ENCODE measurements at places on chromosomes 11 and 22.

DNA sequence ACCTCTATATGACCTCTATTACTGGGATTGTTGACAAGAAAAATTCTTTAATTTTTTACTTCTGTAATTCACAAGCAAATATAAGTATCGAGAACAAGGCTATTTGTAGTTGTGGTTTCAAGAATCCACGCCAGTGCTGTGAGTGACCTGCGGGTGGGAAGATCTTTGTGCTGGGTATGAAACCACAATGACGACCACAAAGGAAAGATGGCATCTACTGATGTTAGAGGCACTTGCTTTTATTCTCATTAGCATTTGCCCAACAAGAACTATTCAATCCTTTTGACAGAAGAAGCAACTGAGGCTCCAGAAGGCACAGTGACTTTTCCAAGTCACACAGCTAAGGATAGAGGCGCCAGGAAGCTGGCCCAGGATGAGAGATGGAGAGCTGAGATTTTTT is 1054.9 kb downstream of the TBC1D22A start:
- DNase-seq, result no peak

DNA sequence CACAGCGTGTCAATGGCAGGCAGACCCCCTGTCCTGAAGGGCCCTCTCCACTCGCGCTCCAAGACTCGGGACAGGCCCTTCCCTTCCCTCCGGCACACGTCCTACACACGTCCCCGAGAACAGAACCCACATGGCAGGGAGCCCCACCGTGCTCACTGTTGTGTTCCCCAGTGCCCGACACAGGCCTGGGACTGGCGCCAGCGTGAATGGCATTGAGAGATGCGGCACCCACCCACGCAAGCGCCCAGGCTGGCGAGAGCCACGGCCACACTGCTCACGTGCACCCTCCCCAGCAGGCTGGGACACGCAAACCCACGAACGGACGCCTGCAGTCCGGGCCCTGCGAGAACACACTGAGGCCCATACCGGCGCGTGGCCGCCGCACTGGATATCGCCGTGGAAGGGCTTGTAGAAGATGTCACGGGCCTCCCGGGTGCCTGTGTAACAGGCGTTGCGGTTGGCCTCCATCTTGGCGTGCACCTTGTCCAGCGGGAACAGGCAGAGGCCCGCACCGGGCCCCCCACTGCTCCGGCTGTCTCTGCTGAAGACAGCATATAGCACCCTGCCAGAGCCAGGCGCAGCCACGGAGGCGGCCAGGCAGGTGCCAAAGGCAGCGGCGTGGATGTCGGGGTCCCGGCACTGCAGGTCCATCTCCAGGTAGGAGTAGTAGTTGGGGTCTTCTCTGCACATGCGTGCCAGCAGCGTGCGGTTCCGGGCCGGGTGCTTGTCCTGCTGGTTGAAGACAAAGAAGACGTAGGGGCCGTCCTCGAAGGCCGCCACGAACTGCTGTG is 18.1 kb downstream of the PLXNB2 start:
- DNase-seq, result no peak

GRCh38 chr11:96978751-96979150 is 588.9 kb downstream of the JRKL start:
- no peak for DNase-seq

DNA sequence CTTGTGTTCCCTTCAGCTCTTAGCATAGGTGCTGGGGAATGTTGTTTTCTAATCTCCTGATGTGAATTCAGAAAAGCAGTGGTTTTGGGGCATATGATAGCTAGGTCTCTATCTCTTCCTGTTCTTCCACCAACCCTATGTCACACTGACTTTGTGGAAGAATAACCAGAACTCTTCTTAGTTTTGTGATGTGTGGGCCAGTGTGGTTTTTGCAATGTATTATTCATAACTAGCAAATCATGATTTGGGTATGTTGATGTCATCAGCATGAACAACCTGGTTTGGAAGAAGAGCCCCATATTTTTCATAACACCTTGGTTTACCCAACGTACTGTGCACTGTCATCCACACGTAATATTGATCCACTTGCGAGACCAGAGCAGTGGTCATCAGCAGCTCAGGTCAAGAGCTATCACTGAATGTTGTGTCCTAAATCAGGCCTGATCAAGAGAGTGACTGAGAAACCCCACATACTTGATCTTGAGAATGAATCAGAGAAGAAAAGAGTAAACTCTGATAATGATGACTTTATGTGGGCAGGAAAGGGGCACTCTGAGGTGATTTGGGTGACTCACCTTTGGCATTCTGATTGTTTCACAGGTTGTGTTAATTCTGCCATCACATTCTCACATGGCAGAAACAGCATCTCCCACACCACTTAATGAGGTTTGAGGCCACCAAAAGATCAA is 19.4 kb upstream of the MS4A6E start:
- no peak for DNase-seq

- DNase-seq, result no peak
Observed at GRCh38 chr11:12211331-12212065, 101.1 kb downstream of the MICAL2 start.

DNA sequence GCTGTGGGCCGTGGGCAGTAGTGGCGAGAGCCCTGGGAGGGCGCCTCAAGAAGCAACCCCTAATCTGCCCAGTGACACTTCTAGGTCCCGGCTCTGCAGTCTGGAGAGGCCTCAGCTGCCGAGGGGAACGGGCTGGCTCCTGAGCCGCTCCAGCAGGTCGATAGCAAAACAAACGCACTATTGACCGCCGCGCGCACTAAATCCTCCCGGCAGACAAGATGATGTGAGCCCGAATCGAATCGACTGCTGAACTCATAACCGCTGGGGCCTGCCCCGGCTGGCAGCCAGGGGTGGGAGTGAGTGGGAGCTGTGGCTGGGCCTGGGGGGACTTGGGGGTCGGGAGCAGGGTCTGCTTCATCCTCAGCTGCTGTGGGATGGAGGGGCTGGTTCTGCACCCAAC is 36.1 kb downstream of the FLRT1 start:
- DNase-seq, result no peak

DNA sequence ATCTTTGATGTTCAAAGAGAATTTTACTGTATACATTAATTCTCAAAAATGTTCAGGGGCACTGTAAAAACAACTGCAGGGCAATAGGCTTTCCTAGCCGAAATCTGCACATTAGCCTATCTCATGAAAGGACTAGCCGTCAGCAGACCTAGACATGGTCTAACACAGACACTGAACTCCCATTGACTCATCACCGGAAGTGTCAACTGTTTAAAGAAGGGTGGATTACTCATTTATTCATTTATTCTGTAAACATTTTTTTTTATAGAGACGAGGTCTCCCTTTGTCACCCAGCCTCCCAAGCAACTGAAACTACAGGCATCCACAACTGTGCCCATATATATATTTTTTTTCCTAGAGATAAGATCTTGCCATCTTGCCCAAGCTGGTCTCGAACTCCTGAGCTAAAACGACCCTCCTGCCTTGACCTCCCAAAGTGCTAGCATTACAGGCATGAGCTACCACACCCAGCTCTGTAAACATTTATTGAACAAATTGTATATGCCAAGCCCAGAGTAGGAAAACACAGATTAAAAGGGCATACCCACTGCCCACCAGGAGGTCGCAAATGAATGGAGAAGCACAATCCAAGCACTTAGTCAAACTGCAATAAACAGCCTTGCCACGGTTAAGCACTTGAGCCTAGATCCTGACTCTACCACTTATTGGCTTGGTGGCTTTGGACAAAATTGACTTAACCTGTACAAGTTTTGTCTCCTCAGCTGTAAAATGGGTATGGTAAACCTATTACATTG is 26.6 kb downstream of the RAB30 start:
- DNase-seq, result no peak

DNA sequence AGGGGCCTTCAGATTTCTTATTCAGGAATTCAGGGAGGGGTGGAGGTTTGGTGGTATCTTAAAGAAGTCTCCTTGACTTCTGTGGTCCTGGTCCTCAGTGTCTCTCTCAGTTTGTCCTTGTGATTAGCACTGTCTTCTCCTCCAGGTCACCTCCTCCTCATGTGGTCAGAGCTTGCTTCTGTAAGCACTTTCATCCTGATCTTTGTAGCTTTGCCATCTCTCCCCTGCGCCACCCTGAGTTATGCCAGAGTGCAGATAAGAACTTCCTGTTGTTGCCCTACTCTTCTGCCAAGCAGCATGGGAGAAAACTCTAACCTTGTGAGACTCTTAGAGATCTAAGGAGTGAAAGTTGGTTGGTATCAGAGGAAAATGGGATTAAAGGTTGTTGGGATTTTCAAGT is 30.9 kb downstream of the MICAL2 start:
- DNase-seq, result peak; percentile 69

DNA sequence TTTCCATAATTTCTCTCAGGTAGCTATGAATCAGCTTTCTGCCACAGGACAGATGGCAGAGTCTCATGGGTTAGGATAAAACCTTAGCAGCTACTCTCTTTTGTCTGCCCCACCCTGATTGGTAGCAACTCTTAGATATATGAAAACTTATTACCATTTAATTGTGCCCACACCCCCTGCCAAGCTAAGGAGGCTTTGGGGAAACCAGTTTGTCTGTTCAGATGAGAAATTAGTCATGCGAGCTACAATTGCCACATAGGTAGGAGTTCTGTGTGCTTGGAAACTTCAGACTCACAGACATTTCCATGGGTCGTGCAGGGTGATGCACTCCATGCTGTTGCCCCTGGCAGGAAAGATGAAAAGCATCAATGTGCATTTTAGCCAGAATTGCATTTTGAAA is 39.9 kb downstream of the CD44 start:
- DNase-seq, result no peak

GRCh38 chr11:119755356-119756071 is 26.5 kb upstream of the NECTIN1 start:
- DNase-seq, result no peak

- DNase-seq, result no peak
Observed at GRCh38 chr11:130435671-130436070, 7.3 kb upstream of the ADAMTS8 start.

DNA sequence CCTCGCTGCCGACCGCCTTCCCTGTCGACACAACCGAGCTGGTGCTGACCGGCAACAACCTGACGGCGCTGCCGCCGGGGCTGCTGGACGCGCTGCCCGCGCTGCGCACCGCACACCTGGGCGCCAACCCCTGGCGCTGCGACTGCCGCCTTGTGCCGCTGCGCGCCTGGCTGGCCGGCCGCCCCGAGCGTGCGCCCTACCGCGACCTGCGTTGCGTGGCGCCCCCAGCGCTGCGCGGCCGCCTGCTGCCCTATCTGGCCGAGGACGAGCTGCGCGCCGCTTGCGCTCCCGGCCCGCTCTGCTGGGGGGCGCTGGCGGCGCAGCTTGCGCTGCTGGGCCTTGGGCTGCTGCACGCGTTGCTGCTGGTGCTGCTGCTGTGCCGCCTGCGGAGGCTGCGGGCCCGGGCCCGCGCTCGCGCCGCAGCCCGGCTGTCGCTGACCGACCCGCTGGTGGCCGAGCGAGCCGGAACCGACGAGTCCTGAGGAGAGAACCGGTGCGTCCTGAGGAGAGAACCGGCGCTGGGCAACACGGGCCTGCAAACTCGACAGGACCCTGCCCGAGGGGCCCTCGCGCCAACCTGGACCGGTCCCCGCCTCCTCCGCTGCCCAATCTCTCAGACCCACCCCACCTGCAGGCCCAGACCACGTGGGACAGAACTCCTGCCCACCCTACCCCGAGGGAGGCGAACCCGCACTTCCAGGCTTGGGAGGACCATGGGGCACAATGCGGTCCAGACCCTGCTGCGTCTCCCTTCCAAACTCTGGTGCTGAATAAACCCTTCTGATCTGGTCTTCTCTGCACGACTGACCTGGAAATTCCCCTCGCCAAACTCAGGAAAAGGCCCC is 866 bp downstream of the GP1BB start:
- DNase-seq, result peak; percentile 77

GRCh38 chr22:37053310-37054055 is 1.9 kb downstream of the KCTD17 start:
- peak; percentile 48 for DNase-seq

GRCh38 chr22:46352276-46352675 is 16.8 kb downstream of the TRMU start:
- DNase-seq, result no peak

DNA sequence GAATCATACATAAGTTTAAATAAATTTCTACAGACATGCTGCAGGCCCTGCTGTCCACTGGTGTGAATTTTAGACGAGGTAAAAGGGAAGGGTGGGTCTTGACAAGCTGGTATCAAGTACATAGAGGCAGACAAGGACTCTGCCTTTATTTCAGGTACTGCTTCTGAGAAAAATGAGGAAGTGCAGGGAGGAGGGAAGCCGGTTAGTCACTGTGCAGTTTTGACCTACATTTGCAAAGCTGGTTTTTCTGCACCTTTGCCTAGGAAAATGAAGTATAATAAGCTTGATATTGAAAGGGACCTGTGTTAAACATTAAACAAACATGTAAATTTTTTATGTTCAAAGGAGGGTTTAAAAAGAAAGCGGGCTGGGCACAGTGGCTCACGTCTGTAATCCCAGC is 24.6 kb downstream of the TMEM45B start:
- DNase-seq, result no peak

GRCh38 chr11:14248580-14248981 is 110.4 kb downstream of the RRAS2 start:
- DNase-seq, result no peak

DNA sequence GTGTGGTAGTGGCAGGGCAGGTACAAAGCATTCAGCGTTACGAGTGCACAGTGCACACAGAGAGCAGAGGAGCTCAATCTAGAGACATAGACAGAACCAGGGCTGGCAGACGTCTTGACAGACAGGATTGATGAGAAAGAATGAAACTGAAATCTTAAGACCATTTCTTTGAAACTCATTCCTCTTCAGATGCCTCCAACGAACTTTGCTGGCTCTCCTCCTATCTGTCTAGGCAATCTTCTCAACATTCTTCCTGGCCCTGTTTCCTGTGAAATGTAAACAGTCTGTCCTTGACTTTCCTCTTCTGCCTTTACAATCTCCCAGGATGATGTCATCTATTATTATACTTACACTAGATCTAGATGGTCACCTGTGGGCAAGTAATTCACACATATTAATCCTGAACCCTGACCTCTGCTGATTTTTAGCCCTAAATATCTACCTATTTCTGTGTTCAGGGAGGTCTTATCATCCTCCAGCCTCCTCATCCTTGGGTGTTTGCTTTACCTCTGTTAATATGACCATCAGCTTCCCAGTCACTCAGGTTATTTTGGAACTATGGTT is 119.5 kb downstream of the ENTHD1 start:
- DNase-seq, result peak; percentile 56

DNA sequence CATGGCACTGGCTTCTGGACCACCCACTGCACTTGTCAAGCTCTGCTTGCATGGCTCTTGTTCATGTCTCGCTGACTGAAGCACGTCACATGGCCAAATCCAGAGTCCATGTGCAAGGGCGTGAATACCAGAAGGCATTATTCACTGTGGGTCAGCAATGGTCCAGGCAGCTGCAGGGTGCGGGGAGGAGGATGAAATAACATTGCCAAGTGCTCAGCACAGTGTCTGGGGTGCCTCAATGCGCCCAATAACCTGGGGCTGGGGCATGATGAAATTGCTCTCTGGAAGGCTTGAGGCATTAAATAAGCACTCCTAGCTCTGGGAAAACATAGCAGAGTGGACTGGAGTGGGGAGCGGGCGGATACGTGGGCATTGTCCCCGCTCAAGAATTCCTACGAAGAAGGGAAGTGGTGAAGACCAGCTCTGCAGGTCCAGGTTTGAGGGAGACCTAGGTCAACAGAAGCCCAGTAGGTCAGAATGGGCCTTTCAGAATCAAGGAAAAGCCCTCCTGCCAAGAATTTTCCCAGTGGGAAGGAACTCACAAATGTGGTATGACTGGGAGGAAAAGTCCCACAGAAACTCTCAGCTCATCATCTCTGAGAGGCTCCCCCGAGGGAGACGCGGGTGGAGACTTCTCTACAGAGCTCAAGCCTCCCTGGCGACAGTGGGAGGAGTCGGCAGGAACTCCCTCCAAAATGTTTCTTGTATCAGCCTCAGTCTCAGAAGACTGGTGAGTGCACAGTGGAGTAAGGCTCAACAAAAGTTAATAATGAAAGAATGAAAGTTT is 15.3 kb upstream of the ACCSL start:
- no peak for DNase-seq

GRCh38 chr11:110472858-110473257 is 43.1 kb downstream of the FDX1 start:
- DNase-seq, result no peak

Measured in hematopoietic multipotent progenitor cell treated with erythropoietin and hydrocortisone succinate and interleukin-3 and kit ligand, for 6 days (in vitro differentiated cells).